IPS DF 19.7 (cell line): ENCODE measurements at places on chromosomes 7 and 10.
A peak's percentile ranks its signal among the peaks of the same experiment; 100 is the strongest.

- DNase-seq: no peak
Observed at GRCh38 chr7:80918399-80918798, 452 bp downstream of the SEMA3C start.

DNA sequence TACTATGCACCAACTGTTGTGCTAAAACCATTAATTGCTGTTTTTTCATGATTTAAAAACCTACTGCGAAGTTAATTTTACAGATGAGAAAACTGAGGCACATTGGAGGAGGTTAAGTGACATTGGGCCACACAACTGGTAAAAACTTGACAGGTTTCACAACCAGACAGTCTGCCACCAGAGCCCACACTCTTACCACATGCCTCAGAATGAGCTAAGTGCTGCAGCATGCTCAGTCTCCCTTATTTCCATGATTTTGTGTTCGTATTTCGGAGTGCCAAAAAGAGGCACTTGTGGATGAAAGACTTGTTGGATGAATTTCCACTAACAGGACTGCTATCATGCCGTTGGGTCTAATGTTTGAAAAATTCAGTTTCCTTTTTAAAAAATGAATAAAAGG, 77.4 kb downstream of the PCLO start:
- DNase-seq: no peak

- no peak for DNase-seq
Observed at GRCh38 chr7:2166625-2167280, 66.0 kb downstream of the MAD1L1 start.

GRCh38 chr7:113207931-113208330, 89.6 kb upstream of the SMIM30 start:
- DNase-seq: no peak

DNA sequence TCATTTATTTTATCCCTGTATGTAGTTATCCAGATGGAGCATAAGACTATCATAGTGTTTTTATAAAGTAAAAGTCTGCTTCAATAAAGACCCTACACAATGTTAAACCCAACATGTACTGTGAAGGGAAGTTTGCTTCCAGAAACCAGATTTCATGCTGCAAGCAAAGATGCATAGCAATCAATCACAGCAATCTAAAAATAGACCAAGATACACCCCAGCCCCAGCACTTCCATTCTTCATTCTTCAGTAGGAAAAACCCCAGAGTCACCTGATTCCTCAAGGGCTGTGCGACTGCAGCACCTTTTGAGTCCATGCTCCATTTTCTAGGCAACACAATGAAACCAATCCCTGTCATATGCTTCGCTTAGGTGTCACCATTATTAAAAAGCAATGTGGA, 66.9 kb upstream of the PDE1C start:
- DNase-seq: no peak

- DNase-seq: no peak
Observed at GRCh38 chr10:73593812-73594211, 2.7 kb upstream of the USP54 start.

- no peak for DNase-seq
Observed at GRCh38 chr10:25263931-25264330, 89.1 kb downstream of the GPR158 start.

- no peak for DNase-seq
Observed at GRCh38 chr7:26546508-26547053, 254.9 kb downstream of the SNX10 start.

GRCh38 chr10:18689498-18689897, 30.3 kb downstream of the ARL5B start:
- DNase-seq: no peak

DNA sequence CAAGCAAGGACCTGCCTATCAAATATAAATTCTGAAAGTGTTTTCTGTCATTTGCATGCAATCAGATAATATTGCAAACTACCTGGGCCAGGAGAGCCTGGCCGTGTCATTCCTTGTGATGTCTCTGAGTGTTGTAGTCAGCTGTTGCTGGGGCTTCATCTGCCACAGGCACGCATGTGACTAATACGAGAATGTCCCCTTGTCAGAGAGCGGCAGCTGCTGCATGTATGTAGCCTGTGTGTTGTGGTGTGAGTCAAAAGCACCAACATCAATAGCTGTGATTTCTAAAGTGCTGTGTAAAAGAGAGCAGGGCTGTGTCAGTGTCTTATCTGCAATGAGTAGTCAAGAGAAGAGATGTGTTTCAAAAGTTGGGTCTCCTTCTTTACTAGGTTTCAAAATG, 155.4 kb downstream of the POU6F2 start:
- no peak for DNase-seq

- DNase-seq: no peak
Observed at GRCh38 chr10:30028738-30029030, 30.7 kb downstream of the JCAD start.

GRCh38 chr7:101680406-101681145, 51.5 kb upstream of the MYL10 start:
- DNase-seq: no peak

- DNase-seq: no peak
Observed at GRCh38 chr7:112122144-112122543, 84.1 kb downstream of the DOCK4 start.

- DNase-seq: no peak
Observed at GRCh38 chr7:123772652-123773051, 23.8 kb upstream of the WASL start.

DNA sequence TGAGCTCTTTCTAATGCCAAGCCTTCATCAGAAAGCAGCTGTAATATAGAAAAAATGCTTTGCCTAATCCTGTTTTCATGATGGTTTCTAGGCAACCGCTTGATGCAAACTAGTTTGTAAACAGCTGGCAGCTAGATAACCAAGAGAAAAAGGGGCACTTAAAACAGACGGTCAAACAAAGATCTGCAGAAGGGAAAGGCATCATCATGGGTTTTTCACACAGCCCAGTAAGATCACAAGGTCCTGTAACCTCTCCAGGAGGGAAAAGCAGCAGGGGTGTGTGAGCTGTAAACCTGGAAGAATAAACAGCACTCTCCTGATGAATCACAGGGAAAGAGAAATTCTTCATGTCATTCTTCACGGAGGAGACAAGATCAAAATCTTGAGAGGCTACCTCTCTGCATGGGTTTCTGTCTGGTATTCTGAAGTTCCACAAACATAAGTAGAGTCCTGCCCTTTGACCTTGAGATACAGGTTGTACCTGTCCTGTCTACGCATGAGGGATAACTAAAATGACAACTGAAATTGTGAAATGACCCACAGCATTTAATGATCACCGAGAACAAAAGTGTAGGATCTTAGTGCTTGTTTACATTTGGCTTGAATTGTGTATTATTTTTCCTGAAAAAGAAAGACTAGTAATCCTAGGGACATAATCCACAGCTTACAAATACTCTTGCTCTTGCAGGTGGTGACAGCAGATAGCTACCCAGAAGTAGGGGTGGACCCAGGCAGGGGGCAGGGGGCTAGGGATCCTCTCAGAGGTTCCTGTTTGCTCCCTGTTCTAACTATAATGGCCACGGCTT, 48.0 kb downstream of the CREB3L2 start:
- no peak for DNase-seq

DNA sequence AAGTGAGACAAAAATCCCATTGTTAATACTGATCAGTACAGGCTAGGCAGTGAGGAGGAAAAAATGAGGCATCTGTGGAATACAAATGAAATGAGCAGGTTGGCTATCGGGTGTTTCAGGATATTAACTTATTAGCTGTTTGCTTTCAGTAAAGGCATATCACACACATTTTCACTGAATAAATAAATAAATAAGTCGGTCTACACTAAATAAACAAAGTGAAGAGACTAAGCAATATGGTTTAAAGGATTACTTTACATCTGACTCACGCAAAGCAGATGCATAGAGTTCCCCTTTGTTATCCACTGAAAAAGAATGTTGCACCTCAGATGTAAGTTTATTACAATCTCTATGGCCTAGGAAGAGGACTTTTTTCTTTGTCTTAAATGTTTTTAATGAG, 6.3 kb upstream of the SEMA3A start:
- DNase-seq: no peak

DNA sequence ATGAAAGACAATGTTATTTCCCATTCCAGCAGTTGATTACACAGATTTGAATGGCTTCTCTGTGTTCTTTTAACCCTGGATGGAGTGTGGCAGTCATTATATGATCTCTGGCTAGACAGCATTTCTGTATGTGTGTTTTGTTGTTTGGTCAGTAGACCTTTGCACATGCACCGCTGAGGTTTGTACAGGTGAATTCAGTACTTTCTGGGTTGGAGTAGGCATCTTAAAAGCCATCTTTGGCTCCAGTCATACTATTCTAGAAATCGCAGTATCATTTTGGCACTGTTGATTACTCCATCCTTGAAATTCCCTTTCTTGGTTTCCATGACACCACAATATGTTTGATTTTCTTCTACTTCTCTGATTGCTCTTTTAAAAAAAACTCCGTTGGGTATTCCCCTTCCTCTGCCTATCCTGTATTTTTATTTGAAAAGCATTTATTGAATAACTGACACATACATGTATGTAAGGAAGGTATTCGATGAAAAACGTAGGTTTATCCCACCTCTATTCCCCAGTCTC, 29.9 kb downstream of the TAS2R41 start:
- no peak for DNase-seq

GRCh38 chr10:120945801-120946302, 94.7 kb downstream of the WDR11 start:
- DNase-seq: no peak

DNA sequence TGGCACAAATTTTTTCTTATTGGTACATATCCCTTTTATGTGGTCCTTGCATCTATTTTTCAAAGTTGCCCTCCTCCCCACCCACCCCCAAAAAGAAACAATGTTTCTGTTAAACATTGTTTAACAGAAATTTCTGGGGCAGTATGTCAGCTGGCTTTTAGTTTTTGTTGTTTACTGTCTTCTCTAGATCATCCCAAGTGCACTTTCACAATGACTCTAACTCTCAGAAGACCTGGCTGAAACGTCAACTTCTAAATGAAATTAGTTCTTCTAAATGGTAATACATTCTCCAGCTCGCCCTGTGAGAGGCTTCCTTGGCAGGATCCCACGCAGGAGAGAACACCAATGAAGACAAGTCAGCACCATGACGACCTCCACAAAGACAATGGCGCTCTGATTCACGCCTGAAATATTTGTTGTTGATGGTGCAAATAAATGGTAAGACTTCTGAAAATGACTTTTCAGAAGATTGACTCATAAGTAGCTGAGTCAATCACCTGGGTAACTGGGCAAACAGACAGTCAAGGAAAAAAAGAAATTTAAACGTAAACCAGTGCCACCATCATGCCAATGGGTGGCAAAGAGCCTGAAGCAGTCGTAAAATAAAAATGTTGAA, 293.7 kb downstream of the FZD1 start:
- no peak for DNase-seq

GRCh38 chr10:7260412-7260900, 150.4 kb downstream of the SFMBT2 start:
- peak; percentile 68 for DNase-seq

DNA sequence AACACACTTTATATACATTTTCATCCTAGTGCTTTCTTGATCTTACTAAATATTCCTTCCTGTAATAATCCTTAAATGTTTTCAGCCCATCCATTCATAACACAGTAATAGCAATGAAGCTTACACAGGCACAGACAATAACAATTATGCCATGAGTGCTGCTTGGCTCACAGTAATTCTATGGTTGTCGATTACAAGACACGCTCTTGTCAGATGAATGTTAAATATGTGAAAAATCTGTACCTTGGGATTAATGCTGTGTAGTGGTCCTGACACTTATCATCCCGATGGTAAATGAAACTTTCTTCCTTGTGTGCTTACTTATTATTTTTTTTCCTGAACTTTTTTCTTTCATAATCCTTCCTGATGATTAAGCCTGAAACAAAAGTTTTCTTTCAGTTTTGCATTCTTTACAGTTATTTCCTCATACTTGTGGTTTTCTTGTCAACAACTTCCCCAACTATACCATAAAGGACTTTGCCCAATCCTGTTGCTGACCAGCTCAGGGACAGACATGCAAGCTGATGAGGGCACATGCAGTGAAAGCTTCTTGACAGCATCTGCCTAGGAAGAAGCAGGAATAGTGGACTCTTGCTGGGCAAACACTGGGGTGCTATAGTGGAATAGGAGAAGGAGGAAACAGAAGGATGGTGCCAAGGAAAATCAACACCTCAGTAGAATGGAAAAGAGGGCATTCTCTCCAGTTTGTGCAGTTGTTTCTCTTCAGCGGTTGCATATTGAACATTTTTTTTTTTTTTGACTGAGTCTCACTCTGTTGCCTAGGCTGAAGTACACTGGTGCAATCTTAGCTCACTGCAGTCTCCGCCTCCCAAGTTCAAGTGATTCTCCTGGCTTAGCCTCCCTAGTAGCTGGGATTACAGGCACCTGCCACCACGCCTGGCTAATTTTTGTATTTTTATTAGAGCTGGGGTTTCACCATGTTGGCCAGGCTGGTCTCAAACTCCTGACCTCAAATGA, 6.7 kb upstream of the MGAM2 start:
- no peak for DNase-seq

- DNase-seq: peak; percentile 85
Observed at GRCh38 chr10:90871279-90871765, 452 bp upstream of the RPP30 start.
